DMS79 treated with DMSO at 0.1 percent for 48 hours (cell line): ENCODE measurements at places on chromosomes 12 and 14.

DNA sequence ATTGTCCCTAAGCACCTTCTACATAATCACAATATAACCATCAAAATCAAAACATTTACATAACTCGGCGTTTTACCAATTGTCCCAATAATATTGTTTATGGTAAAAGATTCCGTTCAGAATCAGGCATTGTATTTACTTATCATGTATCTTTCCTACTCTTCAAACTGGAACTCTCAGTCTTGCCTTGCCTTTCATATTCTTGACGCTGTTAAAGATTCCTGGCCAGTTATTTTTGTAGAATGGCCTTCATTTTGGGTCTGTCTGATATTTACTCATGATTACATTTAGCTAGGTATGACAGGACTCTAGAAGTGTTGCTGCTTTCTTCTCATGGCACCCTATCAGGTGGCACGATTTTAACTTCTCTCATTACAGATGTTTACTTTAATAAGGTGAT lies 850 bp upstream of the HEATR5A start:
- no peak for DNase-seq

DNA sequence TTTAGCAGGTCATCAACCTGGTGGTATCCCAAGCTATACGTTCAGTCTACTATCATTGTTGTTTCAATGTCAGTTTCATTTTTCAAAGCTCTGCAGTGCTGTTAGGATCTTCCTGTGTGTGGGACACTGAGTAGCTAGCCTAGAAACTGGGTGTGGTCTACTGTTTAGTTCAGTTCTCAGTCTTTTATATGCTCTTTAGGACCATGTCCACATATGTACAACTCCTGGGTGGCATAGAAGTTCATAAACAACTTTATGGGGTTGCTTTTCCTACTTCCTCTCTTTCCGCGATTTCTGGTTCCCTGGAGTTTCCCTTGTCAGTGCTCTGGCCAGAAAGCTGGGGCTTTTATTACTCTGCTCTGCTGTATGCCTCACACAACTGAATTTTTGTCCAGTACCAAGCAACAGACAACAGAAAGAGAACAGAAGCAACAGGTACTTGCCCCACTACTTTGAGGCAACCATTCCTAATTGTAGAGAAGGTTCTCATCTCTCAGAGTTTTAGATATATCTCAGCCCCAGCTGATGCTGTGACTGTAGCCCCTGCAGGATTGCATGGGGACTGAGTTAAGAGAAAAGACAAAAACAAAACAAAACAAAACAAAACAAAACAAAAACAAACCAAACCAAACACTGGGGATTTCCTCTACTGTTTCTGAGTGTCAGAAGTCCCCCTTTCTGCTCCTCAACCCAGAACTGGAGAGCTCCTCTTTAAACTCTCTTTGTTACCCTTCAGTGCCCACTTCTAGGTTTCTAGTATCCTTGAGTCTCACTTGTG lies 30.3 kb downstream of the MIS18BP1 start:
- no peak for DNase-seq

DNA sequence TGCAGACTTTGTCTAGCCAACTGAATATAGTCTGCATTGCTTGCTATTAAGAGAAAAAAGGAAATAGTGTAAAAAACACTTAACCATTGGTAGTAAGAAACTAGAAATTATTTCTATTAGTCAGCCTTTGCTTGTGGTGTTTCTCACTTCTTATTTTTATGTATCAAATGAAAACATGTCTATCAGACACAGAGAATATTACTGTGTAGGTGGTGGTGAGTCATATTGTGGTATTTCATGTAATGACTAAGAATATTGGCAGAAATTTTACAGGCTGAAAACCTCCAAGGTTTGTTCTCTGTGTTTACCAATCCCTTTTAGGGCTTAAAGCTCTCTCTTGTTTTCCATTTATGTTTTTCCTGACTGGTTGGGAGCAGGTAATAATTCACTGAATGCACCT lies 87.2 kb downstream of the DAAM1 start:
- peak; percentile 38 for DNase-seq

DNA sequence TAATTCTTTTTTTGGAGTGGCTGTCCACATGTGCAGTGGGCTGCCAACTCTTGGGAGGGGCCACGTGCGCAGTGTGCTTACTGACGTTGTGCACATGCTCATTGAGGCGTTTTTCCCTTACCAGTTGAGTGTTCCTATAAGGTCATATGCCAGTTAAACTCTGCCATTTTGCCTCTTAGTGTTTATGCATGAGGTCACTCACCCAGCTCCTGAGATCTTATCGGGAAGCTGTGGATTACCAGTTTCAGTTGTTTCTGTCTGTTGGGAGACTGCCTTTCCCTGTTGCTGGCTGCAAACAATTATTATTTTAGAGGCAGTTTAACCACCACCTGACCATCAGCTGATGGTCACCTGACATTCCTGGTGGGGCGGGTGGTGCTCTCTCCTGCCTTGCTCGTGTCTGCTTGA lies 16.1 kb upstream of the KIF21A start:
- no peak for DNase-seq

- no peak for DNase-seq
Measured at GRCh38 chr12:32920506-32921085, 24.0 kb upstream of the PKP2 start.

GRCh38 chr12:110641521-110641920 lies 27.6 kb downstream of the TCTN1 start:
- no peak for DNase-seq

- no peak for DNase-seq
Measured at GRCh38 chr14:91910196-91910595, 37.3 kb downstream of the FBLN5 start.

GRCh38 chr12:94282675-94283074 lies 134.3 kb downstream of the PLXNC1 start:
- DNase-seq, result no peak

DNA sequence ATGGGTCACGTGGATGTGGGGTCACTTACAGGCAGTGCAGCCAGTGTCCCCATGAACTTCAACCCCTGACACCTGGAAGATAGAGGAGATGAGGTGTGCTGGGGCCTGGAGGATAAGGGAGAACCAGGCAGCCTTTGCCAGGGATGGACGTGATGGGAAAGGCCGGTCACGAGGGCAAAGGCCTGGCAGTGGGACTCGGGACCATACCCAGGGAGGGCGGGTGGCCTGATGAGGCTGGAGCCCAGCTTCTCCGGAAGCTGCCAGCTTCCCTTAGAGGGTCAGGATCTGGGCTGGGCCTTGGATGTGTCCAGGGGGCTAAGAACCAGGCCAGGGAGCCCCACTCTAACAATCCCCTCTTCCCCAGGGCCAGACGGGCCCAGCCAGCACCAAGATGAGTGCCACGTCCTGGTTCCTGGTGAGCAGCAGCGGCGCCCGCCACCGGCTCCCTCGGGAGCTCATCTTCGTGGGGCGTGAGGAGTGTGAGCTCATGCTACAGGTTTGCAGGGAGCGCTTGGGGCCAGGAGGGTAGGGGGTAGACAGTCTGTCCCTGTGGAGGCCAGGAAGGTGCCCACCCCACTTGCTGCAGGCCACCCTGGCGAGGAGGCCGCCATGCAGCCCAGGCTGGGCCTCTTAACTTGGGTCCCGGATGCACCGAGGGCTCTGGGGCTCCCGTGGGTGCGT lies 3.1 kb downstream of the CEP170B start:
- DNase-seq, result no peak

GRCh38 chr14:52885230-52885629 lies 65.6 kb downstream of the FERMT2 start:
- no peak for DNase-seq

- no peak for DNase-seq
Measured at GRCh38 chr14:98184457-98184856, 1087.5 kb downstream of the BCL11B start.

- no peak for DNase-seq
Measured at GRCh38 chr14:60211153-60211552, 37.9 kb upstream of the PPM1A start.

GRCh38 chr12:110745542-110746284 lies 3.0 kb upstream of the PPP1CC start:
- no peak for DNase-seq

- DNase-seq, result no peak
Measured at GRCh38 chr12:120737557-120738251, 12.1 kb downstream of the ACADS start.

DNA sequence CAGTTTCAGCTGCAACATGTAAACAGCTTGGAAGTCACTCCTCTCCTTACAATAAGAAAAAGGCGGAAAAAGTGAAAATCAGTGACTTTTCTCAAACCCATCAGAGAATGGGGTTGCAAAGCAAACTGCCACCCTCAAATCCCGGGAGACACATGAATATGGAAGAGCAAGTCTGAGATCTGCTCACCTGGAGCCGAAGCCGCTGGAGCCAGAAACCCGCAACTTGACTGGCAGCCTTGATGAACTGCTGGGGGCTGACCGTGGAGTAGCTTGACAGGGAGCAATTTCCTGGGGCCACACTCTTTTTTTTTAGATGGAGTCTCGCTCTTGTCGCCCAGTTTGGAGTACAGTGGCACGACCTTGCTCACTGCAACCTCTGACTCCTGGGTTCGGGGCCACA lies 208.2 kb downstream of the KIF26A start:
- DNase-seq, result no peak

GRCh38 chr14:74038020-74038859 lies 19.1 kb downstream of the BBOF1 start:
- DNase-seq, result peak; percentile 79

DNA sequence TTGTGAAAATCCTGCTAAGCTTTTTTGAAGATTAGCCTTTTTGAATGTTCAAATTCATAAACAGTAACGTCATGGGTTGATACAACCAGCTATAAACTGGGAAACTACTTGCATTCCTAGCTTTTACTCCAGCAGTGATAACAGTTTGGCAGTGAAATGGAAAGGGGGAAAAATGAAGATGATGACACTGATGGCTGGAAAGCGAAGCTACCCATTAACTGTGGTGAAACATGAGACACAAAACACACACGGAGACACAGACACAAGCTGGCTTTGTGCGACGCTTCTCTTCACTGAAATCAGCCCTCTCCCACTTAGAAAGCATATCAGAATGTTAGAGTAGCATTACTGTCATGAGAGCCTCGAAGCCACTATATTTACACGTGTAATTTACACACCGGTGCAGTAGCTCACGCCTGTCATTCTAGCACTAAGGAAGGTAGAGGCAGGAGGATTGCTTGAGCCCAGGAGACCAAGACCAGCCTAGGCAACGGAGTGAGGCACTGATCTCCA lies 15.7 kb downstream of the VPS37B start:
- DNase-seq, result no peak

- no peak for DNase-seq
Measured at GRCh38 chr14:69324341-69324931, 64.5 kb downstream of the GALNT16 start.

DNA sequence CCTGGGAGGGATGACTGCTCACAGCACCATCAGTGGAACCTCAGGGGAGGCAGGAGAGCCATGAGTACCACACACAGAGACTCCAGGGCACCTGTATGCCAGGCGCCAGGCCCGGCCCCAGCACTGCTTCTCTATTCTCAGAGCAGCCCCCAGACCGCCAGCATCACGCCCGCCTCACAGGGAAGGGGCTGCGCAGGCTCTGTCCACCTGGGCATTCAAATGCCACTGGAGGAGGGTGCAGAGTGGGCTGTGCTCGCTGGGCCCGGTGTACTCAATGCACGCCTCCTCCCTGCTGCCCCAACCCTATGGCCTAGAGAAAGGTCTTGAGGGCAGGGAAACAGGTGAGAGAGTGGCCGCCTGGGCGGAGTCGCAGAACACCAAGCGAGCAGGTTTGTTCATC lies 43.6 kb downstream of the CCDC85C start:
- no peak for DNase-seq

GRCh38 chr12:11832093-11832492 lies 182.6 kb downstream of the ETV6 start:
- no peak for DNase-seq

- DNase-seq, result no peak
Measured at GRCh38 chr14:54706769-54707168, 139.8 kb downstream of the SAMD4A start.

DNA sequence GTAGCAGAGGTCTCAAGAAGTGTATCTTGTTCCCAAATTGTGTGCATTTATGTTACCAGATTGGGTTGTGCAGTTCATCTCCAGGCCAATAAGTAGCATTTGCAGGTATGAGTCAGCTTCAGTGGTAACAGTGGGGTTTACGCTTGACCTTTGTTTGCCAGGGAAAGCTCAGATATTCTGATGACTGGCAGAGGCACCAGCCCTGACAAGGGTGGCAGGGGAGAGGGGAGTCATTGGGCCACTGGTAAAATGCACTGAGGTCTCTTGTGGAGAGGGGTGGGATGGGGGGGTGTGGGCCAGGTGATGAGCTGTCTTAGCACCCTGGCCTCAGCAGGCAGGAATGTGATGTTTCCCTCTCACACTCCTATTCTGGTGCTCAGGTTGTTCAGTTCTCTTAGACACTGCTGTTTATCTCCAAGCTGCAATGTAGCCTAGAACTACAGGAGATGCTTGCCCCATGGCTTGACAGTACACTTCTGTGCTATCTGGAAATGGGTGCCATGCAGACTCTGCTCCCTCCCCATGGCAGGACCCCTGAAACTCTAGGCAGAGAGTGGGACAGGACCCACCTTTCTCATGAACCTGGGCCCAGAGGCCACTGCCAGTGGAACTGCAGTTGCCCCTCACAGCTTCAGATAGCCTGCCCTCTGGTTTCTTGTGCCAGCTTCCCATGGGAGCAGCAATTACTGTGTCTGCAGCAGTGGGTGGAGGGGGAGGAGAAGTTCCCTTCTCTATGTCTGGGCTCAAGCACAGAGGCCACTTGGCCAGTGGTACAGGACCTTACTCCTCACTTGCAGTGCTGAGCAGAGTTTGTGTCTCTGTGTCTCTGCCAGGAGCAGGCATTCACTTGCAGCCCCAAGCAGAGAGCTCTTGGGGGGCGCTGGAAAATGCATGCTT lies 31.9 kb downstream of the USP15 start:
- no peak for DNase-seq

GRCh38 chr12:108565976-108566375 lies 3.6 kb downstream of the ISCU start:
- peak; percentile 90 for DNase-seq

GRCh38 chr12:122350141-122350848 lies 72.2 kb downstream of the CLIP1 start:
- no peak for DNase-seq

DNA sequence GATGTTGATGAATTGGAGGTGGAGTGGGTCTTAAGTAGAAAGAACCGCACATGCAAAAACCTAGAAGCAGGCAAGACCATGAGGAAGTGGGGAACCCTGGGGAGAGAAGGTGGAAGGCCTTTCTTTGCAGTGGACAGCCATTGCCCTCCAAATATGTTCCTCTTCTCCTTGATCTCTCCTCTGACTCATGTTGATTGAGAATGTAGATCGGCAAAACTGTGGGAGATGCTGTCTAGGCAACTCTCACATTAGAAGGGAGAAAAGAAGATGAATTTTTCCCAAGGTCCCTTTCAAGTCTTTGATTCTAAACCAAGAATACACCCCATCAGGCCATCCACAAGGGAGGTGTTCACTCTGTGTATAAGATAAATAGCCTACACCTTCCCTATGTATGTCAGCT lies 257.5 kb downstream of the MSRB3 start:
- no peak for DNase-seq
